Trophoblast cell (in vitro differentiated cells and primary cell): ENCODE measurements at places on chromosomes 3 and 15.

GRCh38 chr15:101078669-101079323 lies 159.6 kb downstream of the LRRK1 start:
- no peaks in the 10 kb centered on the region for H3K36me3 ChIP-seq
- H3K4me3 ChIP-seq = no peak overlapping the region
- H3K4me1 ChIP-seq = no peaks in the 10 kb centered on the region
- no peak overlapping the region for H3K27ac ChIP-seq

DNA sequence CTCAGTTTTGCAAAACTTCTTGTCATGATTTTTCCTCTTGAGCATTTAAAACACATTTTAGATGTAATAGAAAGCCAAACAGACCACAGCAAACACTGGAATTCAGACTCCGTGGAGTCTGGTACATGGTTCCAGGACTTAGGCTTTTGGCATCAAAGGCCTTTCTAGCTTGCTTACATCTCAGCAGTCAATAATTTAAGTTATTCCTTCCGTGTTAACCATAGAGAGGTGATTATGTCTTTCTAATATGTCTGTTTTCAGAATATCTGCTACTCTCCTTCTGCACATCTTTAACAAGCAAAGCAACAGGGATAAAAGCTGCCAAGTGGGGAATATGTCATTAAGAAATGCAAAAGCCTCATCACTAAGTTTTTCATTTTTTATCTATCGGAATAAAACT lies 171.7 kb upstream of the CRBN start:
- no peak for DNase-seq
- H3K36me3 ChIP-seq = no peaks in the 10 kb centered on the region
- H3K4me3 ChIP-seq = no peak overlapping the region
- no peaks in the 10 kb centered on the region for H3K4me1 ChIP-seq
- H3K27ac ChIP-seq = no peak overlapping the region

GRCh38 chr3:2645001-2645400 lies 465.2 kb downstream of the IL5RA start:
- H3K27me3 ChIP-seq = no peaks in the 10 kb centered on the region
- no peak for DNase-seq
- no peak overlapping the region for H3K27ac ChIP-seq

- no peak overlapping the region for H3K27ac ChIP-seq
- DNase-seq = peak; percentile 54
- H3K4me3 ChIP-seq = no peak overlapping the region
- no peaks in the 10 kb centered on the region for H3K27me3 ChIP-seq
- H3K4me1 ChIP-seq = no peaks in the 10 kb centered on the region
Observed at GRCh38 chr15:22912256-22912655, 67.9 kb downstream of the CYFIP1 start.

DNA sequence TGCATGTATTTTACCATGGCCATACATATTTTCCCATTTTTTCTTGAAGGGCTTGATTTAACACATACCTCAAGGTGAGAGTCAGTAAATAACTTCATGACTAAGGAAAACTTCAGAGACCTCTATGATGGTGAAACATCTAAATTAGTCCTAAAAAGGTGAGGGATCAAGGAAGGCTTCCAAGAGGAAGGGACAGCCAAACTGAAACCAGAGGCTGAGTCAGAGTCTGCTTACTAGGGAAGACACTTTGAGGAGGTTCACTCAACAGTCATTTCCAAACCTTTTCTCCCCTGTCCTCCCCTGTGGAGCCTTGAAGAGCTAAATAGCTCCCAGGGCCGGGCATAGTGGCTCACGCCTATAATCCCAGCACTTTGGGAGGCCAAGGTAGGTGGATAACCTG lies 206.6 kb downstream of the SHQ1 start:
- H3K27ac ChIP-seq = no peak overlapping the region
- DNase-seq = no peak
- no peaks in the 10 kb centered on the region for H3K36me3 ChIP-seq
- H3K4me3 ChIP-seq = no peak overlapping the region

DNA sequence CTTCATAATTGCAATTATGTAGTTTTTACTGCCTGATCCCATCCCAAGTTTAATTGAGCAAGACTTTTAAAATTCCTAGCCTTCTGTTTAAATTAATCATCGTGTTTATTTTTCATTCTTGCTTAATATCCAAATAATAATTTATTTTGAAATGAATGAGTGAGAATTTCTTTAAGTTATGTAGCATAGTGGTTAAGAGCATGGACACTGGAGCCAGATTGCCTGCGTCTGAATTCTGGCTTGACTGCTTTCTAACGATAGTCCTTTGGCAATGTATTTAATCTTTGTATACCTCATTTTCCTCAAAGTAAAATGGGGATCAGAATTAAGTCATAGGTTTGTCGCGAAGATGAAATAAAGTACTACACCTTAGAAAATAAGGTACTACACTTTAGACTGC lies 71.4 kb downstream of the LRRC49 start:
- H3K4me1 ChIP-seq = no peaks in the 10 kb centered on the region
- H3K27me3 ChIP-seq = no peaks in the 10 kb centered on the region
- no peak overlapping the region for H3K4me3 ChIP-seq
- no peak for DNase-seq
